ENCODE measurements at places on chromosomes 5 and 9. TPM values are rescaled to one million over a fixed set of nuclear protein-coding genes. Genes with fewer than 3 reads are reported as not detected.

Gene LCN6
- polyA plus RNA-seq = not detected

Gene GOLM1
- polyA plus RNA-seq = 215 TPM

DNA sequence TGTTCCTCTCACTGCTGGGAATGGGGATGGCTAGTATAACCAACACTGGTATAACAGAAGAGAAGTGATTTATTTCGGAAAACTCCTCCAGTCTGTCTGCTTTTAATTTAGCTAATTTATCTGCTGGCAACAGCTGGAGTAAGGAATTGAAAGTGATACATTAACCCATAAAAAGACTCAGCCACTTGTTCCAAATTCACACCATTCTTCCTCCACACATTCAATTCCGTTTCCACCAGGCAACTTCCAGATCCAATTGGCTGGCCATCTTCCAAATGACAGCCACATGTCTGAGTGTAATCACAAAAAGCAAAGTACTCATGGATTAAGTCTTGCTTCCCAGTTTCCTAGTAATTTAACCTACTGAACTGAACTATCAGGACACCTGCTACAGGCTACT is 77.1 kb upstream of the RETREG1 start:
- DNase-seq = no peak

Gene SLC34A1
- polyA plus RNA-seq = not detected

Gene TMOD1
- polyA plus RNA-seq = 29.7 TPM

DNA sequence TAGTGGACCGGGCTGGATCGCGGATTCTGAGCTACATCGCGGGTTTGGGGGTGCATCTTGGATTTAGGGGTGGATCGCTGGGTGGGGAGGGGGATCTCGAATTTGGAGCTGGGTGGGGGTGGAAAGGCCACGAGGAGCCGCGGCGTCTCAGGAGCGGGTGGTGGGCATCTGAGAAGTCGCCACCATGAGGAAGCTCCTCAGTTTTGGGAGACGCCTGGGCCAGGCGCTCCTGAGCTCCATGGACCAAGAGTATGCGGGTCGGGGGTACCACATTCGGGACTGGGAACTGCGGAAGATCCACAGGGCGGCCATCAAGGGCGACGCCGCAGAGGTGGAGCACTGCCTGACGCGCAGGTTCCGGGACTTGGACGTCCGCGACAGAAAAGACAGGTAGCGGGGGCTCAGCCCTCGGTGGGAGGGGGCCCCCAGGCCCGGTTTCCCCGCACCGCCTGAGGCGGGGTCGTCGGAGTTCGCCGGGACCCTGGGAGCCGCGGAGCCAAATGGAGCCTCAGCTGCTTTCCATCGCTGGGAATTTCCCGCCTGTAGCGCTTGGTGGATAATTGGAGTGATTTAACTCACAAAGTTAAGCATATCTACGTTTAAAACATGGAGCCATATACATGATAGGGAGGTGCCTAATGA is 376 bp downstream of the ANKRD18B start:
- DNase-seq = peak; percentile 46

Gene RASGRF2
- 5.7 TPM for polyA plus RNA-seq
